ENCODE measurements at places on chromosomes 5 and 9. TPM values are rescaled to one million over a fixed set of nuclear protein-coding genes. Genes with fewer than 3 reads are reported as not detected.

Gene GFPT2
- total RNA-seq = 35.3 TPM

Gene PCDHB16
- total RNA-seq = 3.3 TPM

Gene OBP2B
- total RNA-seq = not detected

Gene NEUROG1
- total RNA-seq = not detected

Gene NOXA1
- 2.7 TPM for total RNA-seq

Gene MYMK
- not detected for total RNA-seq

Gene SLC25A2
- 0.65 TPM for total RNA-seq

Gene SPATA31D4
- total RNA-seq = not detected

Gene COL15A1
- 141 TPM for total RNA-seq

DNA sequence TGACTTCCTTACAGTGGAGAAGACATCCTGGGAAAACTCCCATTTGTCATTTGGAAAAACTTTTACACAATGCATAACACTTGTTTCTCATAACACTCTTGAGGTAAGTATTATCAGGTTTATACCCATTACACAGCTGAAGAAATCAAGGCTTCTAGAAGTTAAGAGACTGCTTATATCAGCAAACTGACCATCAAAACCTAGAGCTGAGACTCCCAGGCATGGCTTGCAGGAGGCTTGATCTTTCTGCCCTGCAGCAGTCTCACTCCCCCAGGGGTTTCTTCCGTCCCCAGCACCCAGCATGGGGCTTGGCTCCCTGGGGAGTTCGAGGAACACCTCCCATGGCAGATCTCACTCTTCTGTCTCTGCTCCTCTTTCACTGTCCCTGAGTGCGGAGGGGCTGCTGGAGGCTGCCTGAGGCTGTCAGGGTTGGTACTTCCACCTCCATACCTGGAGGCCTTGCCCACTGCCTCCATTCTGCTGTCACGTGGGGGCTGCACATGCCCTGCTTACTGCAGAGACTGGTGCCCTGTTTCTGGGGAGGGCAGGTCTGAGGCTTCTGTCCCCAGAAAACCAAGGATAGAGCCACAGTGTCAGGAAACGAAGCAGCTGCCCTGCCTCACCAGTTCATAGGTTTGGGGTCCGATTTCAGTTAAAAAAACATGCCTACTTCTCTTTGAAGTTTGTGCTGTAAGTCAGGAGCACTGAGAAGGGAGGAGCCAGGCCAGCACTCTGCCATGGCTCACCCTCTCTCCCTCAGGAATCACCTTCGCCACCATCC, 202.5 kb downstream of the PAX5 start:
- H3K4me3 ChIP-seq = no peak overlapping the region
- H3K36me3 ChIP-seq = no peaks in the 10 kb centered on the region
- no peak for DNase-seq
- no peak overlapping the region for H3K27ac ChIP-seq
- H3K27me3 ChIP-seq = no peaks in the 10 kb centered on the region

DNA sequence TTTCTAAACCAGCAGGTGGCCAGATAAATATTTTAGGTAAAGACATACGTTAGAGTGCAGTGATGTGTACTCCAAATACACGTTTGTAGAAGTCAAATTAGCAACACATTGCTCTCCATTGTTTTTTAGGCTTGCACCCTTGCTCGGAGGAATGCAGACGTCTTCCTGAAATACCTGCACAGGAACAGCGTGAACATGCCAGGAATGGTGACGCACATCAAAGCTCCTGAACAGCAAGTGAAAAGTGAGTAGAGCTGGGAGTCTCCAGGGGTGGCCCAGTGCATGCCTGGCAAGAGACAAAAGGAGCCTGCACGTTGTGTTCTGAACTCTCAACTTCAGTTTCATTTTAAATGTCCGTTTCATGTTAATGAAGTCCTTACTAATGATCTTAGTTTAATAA, 207.5 kb upstream of the OTULINL start:
- H3K4me1 ChIP-seq = no peaks in the 10 kb centered on the region
- no peak overlapping the region for H3K27ac ChIP-seq
- no peak overlapping the region for H3K4me3 ChIP-seq
- DNase-seq = no peak
- no peaks in the 10 kb centered on the region for H3K27me3 ChIP-seq

DNA sequence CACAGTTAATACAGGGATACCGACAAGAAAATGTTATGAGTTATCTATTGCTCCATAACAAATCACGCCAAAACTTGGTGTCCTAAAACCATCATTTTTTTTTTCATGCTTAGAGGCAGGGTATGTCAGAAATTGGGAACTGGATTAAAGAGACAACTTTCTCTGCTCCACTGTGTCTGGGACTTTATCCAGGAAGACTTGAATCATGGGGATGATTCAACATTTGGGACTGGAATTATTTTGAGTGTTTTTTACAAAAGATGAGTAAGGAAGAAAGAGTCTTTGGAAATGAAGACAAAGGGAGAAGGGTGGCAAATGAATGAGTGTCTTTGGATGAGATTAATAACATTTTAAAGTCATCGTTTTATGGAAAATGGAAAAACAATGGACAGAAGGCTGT, 1883.7 kb upstream of the C9orf72 start:
- no peak overlapping the region for H3K27ac ChIP-seq
- no peaks in the 10 kb centered on the region for H3K27me3 ChIP-seq

- H3K4me3 ChIP-seq = no peak overlapping the region
- no peak for DNase-seq
- H3K36me3 ChIP-seq = no peaks in the 10 kb centered on the region
- H3K27ac ChIP-seq = peak overlapping the region; percentile 69
These were observed 58.7 kb upstream of the NFIB start for GRCh38 chr9:14372437-14373335.

DNA sequence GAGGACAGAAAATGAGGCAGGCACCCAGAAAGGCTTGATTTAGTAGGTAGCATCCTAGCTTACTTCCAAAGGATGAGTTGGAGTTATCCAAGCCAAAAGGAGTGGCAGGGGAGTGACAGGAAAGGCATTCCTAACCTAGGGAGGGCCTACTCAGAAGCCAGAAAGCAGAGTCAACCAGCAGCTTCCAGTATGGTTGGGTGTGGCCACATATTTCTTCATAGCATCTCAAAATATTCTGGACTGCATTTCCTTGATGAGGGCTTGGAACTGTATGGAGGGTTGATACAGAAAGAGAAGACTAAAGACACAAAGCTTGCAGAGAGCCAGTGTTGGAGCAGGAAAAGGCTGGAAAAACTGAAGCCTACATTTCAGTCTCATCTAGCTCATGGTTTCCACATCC, 656.8 kb upstream of the DMAC1 start:
- no peaks in the 10 kb centered on the region for H3K27me3 ChIP-seq
- no peak overlapping the region for H3K4me3 ChIP-seq
- DNase-seq = no peak
- no peaks in the 10 kb centered on the region for H3K36me3 ChIP-seq

DNA sequence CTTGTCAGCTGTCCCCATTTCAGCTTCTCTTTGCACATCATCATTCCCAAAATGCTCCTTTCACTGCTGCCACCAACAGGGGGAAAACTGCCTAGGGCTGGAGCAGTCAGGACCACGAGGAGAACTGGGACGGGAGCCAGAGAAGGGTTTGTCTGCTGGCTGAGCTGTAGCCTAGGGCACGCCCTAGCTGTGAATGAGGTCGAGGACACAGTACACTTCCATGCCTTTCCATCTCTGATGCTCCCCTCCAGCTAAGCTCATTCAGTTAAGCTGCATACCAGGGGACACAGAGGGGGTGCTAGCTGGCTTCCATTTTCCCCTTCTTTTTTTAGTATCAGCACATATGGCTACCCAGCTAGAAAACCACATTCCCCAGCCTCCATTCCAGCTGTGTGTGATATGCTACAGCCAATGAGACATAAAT, 64.7 kb downstream of the STK10 start:
- peaks cover 19% of the 10 kb centered on the region for H3K4me1 ChIP-seq
- H3K27ac ChIP-seq = no peak overlapping the region
- H3K36me3 ChIP-seq = peaks cover 13% of the 10 kb centered on the region
- no peak overlapping the region for H3K4me3 ChIP-seq

DNA sequence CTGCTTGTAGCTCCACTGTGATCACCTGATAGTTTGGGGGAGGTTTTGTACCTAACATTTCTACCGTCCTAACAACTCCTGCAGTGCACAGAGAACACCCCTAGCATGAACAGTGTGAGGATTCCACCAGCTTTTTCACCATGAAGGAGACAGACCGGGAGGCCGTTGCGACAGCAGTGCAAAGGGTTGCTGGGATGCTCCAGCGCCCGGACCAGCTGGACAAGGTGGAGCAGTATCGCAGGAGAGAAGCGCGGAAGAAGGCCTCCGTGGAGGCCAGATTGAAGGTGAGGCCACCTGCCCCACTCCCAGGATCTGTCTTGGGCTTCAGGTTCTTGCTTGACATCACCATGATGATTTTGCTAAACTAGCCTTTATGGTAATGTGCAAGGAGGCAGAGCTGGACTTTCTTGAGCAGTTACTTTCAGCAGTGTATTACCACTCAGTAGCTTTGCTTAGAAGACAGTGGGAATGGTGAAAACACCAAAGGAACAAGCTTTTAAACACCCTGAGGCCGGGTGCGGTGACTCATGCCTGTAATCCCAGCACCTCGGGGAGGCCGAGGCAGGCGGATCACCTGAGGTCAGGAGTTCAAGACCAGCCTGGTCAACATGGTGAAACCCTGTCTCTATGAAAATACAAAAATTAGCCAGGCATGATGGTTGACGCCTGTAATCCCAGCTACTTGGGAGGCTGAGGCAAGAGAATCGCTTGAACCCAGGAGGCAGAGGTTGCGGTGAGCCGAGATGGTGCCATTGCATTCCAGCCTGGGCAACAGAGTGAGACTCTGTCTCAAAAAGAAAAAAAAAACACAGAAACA, 3.3 kb downstream of the EXOC3 start:
- no peak overlapping the region for H3K4me3 ChIP-seq
- no peak overlapping the region for H3K27ac ChIP-seq
- no peaks in the 10 kb centered on the region for H3K27me3 ChIP-seq
- DNase-seq = no peak
- peaks cover 57% of the 10 kb centered on the region for H3K36me3 ChIP-seq
- peaks cover 45% of the 10 kb centered on the region for H3K4me1 ChIP-seq

GRCh38 chr9:132062806-132063205, 16.9 kb downstream of the MED27 start:
- H3K27ac ChIP-seq = no peak overlapping the region
- H3K36me3 ChIP-seq = no peaks in the 10 kb centered on the region
- DNase-seq = no peak
- H3K4me3 ChIP-seq = no peak overlapping the region
- H3K4me1 ChIP-seq = no peaks in the 10 kb centered on the region

- no peak for DNase-seq
- no peaks in the 10 kb centered on the region for H3K27me3 ChIP-seq
- H3K4me1 ChIP-seq = peaks cover 40% of the 10 kb centered on the region
- no peaks in the 10 kb centered on the region for H3K36me3 ChIP-seq
- peak overlapping the region; percentile 74 for H3K27ac ChIP-seq
These were observed 20.4 kb upstream of the SMC2 start for GRCh38 chr9:104073770-104074133.

DNA sequence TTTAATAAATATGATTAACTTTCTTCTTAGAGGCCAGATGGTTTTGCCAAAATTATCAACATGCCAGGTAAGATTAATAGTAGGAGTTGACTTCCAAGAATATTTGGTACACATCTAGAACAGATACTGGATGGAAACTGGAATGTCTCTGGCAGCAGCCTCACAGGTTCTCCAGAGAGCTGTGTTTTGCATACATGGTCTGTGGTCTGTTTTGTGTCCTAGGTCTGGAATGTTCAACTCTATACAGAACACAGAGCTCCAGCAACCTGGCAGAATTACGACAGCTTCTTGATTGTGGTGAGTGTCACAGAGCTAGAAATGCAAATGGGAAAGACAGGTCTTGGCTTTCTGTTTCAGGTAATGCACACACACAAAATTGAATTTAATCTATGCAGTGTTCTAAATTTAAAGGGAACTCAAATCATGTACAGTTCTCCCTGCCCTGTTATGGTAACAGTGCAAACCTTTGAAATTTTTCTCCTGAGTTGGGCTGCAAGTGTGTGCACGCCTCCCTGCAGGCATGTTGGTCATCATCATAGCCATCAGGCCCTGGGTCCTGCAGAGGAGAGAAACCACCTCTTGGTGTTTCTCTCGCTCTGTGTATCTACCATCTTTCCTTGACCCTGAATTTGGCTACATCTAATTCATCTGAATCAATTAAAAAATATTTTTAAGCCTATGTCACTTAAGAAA, 58.3 kb downstream of the PIK3R1 start:
- peaks cover 91% of the 10 kb centered on the region for H3K4me1 ChIP-seq
- no peak overlapping the region for H3K4me3 ChIP-seq
- H3K36me3 ChIP-seq = peaks cover 57% of the 10 kb centered on the region
- DNase-seq = no peak
- no peaks in the 10 kb centered on the region for H3K27me3 ChIP-seq

DNA sequence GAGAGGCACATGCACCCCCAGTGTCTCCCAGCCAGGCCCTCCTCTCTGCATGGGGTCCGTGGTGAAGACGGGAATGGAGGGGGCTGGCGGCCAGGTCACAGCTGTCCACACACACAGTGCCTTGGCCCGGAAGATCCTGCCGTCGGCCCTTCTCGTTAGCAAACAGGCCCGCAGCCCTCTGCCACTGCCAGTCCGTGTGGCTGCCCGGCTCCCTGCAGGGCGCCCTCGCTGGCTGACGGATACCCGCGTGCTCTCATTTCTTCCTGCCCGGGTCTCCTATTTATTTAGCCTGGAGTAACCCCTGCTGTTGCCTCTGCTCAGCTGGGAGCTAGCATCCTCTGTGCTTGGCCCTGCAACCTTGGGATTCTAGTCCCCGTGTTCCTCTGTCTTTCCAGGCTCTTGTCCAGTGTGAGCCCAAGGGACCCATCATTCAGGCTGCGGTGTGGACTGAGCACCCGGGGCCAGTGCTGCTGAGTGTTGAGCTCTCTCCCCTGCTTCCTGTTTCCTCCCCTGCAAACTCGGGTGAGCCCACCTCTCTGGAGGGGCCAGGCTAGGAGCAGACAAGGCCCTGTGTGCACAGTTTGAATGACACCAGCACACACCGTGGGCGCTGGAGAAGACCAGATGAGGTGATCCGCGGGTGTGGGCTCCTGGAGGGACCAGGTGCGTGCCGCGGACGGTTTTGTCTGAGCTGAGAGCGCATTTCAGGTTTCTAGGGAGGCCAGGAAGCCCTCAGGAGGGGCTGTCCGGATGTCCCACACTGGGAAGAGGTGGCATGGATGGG, 14.6 kb upstream of the RNU6ATAC start:
- no peaks in the 10 kb centered on the region for H3K36me3 ChIP-seq
- no peak overlapping the region for H3K4me3 ChIP-seq
- no peak overlapping the region for H3K27ac ChIP-seq
- peaks cover 18% of the 10 kb centered on the region for H3K4me1 ChIP-seq
- no peak for DNase-seq

DNA sequence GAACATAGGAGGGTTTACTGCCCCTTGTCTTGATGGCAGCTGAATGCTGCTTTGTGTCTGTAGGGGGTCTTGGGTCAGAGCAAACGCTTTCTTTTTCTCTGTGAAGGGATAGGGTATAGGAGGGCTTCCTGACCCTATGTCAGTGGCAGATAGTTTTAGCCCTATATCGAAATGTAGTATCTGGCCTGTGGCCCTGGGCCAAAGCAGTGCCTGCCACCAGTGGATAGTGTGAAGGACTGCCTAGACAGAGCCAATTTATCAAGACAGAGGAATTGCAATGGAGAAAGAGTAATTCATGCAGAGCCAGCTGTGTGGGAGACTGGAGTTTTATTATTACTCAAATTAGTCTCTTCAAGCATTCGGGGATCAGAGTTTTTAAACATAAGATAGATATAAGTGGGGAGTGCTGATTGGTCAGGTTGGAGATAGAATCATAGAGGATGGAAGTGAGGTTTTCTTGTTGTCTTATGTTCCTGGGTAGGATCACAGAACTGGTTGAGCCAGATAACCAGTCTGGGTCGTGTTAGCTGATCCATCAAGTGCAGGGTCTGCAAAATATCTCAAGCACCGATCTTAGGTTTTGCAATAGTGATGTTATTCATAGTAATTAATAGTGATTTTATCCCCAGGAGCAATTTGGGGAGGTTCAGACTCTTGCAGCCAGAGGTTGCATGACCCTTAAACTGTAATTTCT, 178.5 kb downstream of the GDNF start:
- no peak overlapping the region for H3K27ac ChIP-seq
- H3K4me1 ChIP-seq = peaks cover 6% of the 10 kb centered on the region
- H3K27me3 ChIP-seq = no peaks in the 10 kb centered on the region
- no peak overlapping the region for H3K4me3 ChIP-seq
